ENCODE measurements at places on chromosomes 16 and 17.

DNA sequence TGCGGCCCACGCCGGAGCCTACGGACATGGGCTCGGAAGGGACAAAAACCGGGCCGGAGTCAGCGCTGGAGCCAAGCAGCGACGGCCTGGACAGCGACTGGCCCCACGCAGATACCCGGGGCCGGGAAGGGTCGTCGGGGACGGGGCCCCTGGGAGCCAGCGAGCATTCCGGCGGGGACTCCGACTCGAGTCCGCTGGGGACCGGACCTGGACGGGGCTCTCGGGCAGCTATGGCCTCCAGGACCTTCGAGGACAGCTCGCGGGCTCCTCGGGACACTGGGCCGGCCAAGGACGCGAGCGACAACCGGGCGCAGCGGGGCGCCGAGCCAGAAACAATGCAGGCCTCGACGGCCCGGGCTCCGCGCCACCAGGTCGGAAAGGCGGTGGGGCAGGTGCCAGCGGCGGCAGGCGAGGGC lies 1.0 kb downstream of the MYO15B start:
- no peak for DNase-seq

DNA sequence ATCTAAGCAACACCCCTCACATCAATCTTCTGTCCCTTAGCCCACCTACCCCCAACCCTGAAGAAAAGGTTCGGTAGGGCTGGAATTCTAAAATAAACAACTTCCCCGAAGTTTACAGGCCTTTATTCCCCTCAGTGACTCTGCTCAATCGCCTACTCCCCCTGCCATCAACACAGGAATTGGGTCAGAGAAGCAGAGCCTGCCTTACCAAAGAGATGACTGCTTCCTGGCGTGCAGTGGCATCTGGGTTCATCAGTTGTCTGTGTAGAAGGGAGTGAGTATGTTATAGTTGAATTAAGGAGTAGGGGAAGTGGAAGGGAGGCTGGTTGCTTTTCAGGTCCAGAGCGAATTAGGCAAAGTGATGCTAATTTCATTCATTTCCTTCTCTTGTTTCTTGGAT lies 12.7 kb downstream of the HEATR9 start:
- DNase-seq: no peak

GRCh38 chr17:72432881-72433280 lies 312.1 kb downstream of the SOX9 start:
- no peak for DNase-seq

- no peak for DNase-seq
Observed at GRCh38 chr17:79135628-79136405, 61.2 kb downstream of the ENGASE start.

DNA sequence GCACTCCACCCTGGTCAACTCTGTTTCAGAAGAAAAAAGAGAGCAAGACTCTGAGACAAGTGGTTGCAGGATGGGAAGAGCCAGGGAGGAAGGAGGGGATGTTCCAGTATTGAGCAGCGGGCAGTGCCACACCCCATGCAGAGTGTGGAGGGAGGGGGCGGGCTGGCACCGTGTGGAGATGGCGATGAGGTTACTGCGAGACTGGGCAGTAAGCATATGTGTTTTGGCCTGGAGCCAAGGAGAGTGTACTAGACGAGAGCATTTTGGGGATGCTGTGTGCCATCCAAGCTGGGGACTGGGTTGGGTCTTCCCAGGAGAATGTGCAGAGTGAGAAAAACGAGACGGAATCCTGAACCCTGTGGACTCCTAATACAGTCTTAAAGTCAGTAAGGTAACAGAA lies 3.4 kb downstream of the TBC1D24 start:
- no peak for DNase-seq

DNA sequence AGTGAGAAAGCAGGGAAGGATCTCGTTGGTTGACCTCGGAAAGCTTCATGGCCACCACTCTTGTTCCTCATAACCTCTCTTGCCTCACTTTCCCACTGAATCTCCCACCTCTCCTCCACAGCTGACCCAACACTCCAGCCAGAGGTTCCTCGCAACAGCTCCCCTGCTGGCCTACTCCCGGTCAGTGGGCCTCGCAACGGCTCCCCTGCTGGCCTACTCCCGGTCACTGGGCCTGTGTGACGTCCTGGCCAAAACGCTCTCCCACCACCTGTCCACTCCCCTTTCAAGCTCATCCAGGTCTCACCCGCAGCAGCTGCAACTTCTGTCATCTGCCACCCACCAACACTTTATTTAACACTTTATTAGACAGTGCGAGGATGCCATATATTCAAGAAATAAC lies 149.1 kb downstream of the VPS53 start:
- no peak for DNase-seq

GRCh38 chr17:699345-699744 lies 15.3 kb downstream of the VPS53 start:
- no peak for DNase-seq

DNA sequence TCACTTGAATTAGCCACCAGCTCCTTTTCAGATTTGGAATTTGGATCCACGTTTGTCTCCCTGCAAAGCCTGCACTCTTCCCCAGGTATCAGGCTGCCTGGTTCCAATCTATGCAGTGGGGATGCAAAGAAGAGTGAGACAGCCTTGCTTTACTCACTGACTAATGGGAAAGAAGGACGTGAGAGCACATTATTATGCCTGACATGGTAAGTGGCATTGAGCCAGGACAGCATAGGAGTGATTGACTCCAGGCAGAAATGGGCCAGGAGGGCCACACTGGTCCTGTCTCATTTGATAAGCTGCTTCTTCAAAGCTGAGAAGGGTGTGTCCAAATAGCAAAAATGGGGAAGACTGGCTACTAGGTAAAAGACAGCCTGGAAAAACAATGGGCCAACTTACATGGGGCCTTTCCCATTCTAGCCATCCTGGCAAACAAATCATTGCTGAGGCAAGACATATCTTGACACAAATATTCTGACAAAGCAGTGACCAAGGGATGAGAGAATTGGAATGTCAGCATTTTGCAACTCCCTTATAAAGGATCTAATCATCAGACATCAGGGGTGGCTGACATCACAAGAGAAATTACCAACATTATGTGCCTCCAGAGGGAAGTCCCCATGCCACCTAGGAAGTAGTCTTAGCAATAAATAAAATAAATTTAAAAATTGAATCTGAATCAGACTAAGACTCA lies 38.6 kb downstream of the CDH11 start:
- DNase-seq: peak; percentile 57

- no peak for DNase-seq
Observed at GRCh38 chr16:57611181-57611580, 17.2 kb upstream of the ADGRG1 start.

GRCh38 chr17:45052052-45052772 lies 780 bp upstream of the DCAKD start:
- no peak for DNase-seq

- DNase-seq: peak; percentile 53
Observed at GRCh38 chr17:27153005-27153404, 140.9 kb upstream of the WSB1 start.

DNA sequence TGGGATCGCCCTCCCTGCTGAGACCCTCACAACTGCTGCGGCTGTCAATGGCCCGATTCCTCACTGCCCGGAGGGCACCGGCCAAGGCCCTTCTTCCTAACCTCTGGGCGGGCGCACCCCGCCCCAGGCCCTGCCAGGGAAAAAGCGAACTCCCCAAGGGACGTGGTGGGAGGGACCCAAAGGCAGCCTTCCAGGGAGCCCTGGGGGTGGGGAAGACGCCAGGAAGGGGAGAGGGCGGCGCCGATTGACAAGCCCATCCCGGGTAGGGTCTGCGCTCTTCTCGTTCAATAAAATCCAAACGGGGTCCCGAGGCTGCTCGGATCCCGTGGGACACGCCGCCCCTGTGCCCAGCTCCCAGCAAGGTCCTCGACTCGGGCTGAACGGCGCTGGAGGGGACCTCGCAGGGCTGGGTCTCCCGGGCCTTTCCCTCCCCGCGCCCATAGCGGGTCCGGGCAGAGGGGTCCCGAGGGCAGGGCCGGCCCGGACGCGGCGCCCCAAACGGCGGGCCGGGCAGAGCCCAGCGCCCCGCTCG lies 416 bp downstream of the KIFC3 start:
- peak; percentile 54 for DNase-seq

DNA sequence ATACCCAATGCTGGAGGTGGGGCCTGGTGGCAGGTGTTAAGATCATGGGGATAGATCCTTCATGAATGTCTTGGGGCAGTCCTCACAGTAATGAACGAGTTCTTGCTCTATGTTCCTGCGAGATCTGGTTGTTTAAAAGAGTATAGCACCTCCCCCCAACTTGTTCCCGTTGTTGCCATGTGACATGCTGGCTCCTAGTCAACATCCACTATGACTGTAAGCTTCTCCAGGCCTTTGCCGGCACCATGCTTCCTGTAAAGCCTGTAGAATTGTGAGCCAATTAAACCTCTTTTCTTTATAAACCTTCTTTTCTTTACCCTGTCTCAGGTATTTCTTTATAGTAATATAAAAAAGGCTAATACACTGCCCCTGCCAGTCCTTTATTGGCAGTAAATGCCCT lies 33.3 kb downstream of the RANBP10 start:
- no peak for DNase-seq

GRCh38 chr16:5347561-5347960 lies 250.0 kb upstream of the EEF2KMT start:
- DNase-seq: no peak

DNA sequence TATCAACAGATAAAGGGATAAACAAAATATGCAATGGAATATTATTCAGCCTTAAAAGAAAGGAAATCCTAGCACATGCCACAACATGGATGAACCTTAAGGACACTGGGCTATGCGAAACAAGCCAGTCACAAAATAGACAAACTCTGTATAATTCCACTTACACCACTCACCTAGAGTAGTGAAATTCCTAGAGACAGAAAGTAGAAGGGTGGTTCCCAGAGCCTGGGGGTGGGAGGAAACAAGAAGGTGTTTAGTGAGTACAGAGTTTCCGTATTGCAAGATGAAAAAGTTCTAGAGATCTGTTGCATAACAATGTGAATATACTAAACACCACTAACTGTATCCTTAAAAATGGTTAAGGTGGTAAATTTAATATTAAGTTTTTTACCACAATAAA lies 10.0 kb downstream of the SPOP start:
- DNase-seq: no peak

DNA sequence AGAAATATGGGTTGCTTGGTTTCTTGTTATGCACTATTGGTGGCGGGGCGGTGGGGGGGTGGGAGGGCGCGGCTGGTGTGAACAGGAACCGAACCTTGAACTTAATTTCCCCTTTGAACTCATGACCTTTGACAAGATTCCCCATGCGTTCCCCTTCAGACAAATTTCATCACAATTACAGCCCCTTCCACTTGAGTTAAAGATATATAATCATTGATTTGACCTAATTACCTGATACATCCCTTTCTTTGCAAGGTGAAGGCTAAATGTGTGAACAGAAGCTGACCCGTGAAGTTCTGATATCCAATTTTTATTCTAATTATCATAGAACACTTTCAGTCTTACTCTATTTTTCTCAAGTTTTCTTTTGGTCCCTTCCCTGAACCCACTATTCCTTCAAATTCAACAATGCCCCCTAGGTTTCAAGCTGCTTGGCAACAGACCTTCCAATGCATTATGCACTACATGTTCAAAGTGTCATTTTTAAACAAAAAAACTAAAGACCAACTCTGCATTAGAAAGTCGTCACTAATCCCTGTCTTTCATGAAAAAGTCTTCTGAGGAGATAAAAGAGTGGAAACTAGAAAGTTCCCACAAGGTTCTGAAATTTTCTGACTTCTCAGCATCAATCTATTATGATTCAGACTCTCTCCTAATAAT lies 116.8 kb downstream of the SKAP1 start:
- DNase-seq: no peak

DNA sequence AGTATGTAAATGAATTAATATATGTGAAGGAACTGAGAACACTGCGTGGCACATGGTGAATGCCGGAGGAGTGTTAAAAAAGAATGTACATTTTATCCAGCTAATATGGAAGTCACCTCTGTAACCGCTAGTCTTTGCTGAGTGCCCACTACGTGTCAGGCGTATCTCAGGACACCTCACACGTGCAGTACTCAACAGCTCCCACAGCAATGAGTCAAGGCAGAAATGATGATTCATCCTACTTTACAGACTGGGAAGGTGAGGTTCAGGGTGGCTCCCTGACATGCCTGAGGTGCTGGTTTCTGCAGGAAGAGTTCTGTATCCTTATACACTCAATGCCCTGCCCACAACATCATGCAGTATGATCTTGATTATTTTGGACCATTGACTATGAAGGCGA lies 487.0 kb downstream of the HAPSTR1 start:
- DNase-seq: no peak

DNA sequence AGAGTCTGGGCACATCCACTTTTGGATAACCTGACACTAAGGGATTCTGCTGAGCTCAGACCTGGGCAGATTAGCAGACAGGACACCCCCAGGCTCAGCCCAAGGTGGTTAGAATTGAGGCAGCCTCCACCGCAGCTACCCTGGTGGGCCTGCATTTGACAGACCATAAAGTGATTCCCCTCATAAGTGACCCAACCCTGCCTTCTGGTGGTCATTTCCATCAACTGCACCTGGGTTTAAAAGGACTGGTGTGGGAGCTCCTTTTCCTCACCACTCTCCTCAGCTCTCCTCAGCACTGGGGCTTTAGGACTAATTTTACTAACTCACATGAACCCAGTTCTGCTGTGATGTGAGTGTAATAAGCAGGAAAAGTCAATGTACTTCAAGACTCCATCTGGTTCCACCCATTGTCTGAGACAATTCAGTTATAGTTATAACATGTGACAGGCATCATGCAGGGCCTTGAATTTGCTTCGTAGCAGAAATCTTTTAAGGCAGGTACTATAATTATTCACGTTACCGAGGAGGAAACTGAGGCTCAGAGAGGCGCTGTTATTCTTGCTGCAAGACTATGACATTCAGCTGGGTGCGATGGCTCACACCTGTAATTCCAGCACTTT lies 42.5 kb downstream of the MYH3 start:
- peak; percentile 46 for DNase-seq

GRCh38 chr16:29192329-29193247 lies 207.7 kb downstream of the LAT start:
- DNase-seq: no peak

- DNase-seq: no peak
Observed at GRCh38 chr17:1961189-1961588, 63.9 kb downstream of the RTN4RL1 start.

GRCh38 chr16:61616088-61616487 lies 420.1 kb downstream of the CDH8 start:
- no peak for DNase-seq

- peak; percentile 32 for DNase-seq
Observed at GRCh38 chr16:69859105-69859989, 91.8 kb upstream of the CLEC18A start.

DNA sequence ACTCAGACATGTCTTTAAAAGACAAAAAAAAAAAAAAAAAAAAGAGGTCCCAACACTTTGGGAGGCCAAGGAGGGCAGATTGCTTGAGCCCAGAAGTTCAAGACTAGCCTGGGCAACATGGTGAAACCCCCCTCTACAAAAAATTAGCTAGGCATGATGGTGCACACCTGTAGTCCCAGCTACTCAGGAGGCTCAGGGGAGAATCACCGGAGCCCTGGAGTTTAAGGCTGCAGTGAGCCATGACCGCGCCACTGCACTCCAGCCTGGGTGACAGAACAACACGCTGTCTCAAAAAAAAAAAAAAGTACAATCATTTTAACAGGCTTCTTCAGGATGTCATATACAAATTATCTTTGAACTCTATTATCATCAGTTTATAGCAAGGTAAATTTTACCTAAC lies 22.0 kb downstream of the C16orf87 start:
- DNase-seq: no peak
